ENCODE measurements at places on chromosomes 3 and 15.

- no peak for DNase-seq
These were observed 346.1 kb downstream of the CHST2 start for GRCh38 chr3:143465666-143466065.

GRCh38 chr3:150238048-150238802 is 169.9 kb upstream of the TSC22D2 start:
- no peak for DNase-seq

- no peak for DNase-seq
These were observed 35.1 kb downstream of the UMPS start for GRCh38 chr3:124765197-124765840.

- DNase-seq: no peak
These were observed 72.1 kb downstream of the OCA2 start for GRCh38 chr15:28026764-28027713.

DNA sequence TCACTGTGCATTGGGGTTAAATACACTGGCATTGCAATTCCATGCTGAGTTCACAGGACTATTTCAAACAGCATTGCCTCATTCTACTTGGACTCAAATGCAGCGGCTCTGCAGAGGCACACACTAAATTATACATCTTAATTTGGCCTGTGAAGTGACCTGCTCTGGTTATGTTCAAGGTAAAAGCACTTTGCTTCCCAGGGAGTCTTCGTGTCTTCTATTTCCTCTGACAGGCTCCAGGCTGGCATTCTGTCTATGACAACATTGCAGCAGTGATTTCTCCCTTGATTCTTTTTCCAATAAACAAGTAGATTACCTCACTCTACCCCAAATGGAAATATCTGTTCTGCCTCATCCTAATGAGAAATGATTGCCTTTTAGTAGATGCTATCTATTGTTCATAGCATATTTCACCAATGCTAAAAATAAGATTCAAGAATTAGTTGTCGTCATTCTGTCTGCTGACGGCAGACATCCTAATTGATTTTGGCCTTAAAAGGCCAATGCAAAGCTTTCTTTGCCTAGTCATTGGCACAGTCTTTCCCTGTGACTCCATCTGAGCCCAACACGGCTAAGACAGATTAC is 33.8 kb downstream of the FMN1 start:
- DNase-seq: no peak

- no peak for DNase-seq
These were observed 69.8 kb downstream of the ABTB1 start for GRCh38 chr3:127742580-127742979.

GRCh38 chr3:63947594-63947993 is 35.4 kb upstream of the SCAANT1 start:
- DNase-seq: no peak

GRCh38 chr3:151351648-151352047 is 22.3 kb upstream of the P2RY13 start:
- DNase-seq: no peak

- no peak for DNase-seq
These were observed 114.3 kb downstream of the NEK10 start for GRCh38 chr3:27254896-27255295.

DNA sequence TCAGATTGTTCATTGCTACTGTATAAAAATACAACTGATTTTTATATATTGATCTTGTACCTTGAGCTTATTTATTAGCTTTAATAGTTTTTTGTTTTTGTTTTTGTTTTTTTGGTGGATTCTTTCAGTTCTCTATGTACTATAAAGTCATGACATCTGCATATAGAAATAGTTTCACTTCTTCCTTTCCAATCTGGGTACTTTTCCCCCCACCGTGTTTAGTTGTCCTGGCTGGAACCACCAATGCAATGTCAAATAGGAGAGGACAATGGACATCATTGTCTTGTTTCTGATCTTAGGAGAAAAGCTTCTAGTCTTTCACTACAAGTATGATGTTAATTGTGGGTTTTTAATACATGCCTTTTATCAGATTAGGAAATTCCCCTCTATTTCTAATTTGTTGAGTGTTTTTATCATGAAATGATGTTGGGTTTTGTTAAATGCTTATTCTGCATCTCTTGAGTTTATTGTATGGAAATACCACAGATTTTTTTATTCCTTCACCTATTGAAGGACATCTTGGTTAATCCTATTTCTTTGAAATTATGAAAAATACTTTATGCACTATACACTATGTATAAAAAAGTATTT is 2.8 kb upstream of the XCR1 start:
- no peak for DNase-seq

GRCh38 chr3:110070161-110070916 is 733.0 kb upstream of the DPPA4 start:
- DNase-seq: no peak

GRCh38 chr15:37056177-37057121 is 43.9 kb downstream of the MEIS2 start:
- no peak for DNase-seq

DNA sequence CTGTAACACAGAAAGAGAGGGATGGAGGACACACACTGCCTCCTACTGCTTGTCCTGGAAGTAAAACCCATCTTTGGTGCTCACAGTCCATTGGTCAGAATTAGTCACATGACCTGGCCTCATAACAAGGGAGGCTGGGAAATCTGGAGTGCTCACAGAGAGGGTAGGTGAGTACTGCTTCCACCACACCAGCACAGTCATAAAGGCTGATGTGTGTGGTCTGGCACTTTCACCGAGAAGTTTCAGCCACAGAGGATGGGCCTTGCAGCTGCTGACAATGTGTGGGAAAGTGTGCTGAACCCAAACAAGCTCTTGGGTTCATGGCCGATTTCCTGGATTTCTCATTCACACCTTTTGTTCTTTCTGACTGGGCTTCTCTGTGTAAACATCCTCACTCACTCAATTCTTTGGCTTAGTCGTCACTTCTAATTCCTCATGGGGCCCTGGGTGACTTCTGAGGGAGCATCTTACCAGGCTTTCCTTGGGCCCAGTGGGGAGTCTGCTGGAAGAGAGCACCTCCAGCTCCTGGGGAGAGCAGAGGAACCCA is 100.7 kb downstream of the ASB7 start:
- peak; percentile 61 for DNase-seq

DNA sequence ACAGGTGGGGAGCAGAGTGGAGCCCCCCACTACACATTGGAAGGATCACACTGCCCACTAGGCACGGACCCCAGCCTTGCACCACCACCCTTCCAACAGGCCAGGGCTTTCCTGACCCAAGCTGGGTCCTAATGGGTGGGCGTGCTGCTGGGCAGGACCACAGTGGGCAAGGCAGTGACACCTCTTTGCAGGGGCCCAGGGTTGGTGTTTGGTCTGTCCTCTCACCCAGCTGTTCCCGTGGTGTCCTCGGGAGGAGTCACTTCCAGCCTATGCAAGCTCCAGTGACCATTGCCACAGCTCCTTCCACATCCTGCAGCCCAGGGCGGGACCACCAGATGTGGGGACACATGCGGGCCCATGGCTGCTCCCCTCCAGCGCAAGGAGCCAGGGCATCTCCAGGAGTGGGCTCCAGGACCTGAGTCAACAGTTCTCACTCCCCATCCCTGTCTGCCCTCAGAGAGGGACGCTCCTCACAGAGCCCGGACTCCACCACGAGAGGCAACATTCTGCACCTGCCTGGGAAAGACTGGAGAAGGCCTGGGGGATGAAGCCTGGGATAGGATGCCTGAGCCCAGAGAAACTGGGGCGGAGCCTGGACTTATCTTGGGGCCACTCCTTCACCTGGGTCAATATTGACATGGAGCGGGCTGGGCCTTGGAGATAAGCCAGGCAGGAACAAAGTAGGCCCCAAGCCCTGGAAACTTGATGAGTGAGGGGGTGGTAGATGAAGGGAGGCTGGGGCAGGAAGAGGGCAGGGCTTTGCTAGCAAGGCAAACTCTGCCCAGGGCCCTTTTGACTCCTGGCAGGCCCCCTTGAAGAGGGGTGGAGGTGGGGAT is 3.9 kb upstream of the VILL start:
- DNase-seq: no peak

GRCh38 chr3:105152987-105153386 is 213.7 kb upstream of the ALCAM start:
- DNase-seq: no peak

- no peak for DNase-seq
These were observed 66.9 kb downstream of the CCNL1 start for GRCh38 chr3:157093096-157093495.

DNA sequence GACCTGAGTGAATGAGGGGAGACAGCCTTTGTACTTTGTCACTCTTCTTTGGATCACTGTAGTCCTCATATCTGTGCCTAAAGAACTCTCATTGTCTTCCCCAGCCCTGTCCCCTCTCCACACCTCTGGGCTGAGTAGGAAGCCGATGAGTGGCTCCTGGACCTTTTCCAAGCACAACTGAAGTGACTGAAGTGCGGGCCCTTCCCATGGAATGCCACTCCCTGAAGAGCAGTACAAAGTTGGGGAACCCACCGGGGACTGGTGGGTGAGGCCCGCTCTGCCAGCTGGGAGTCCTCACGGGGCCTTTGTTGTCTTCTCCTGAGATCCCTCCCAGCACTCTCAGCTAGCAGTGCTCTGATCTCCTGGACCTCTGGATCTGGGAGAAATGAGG is 90.1 kb downstream of the AAGAB start:
- no peak for DNase-seq

- peak; percentile 81 for DNase-seq
These were observed 2.5 kb upstream of the RFX7 start for GRCh38 chr15:56245871-56246814.

DNA sequence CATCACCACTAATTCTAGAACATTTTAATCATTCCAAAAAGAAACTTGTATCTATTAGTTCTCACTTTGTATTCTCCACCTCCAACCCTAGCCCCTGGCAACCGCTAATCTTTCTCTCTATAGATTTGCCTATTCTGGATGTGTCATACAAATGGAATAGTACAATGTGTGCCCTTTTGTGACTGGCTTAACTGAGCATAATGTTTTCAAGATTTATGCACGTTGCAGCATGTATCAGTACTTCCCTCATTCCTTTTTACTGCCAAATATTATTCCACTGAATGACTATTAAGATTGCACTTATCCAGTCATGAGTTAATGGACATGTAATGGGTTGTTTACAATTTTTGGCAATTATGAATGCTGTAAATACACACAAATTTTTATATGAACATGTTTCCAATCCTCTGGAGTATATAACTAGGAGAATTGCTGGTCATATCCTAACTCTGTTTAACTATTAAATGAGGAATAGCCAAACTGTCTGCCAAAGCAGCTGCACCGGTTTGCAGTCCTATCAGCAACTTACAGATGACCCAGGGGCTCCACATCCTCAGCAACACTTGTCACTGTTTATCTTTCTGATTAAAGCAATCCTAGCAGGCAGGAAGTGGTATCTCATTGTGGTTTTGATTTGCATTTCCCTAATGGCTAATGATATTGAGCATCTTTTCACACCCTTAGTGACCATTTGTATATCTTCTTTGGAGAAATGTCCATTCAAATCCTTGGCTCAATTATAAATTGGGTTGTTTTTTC is 42.9 kb downstream of the DCUN1D1 start:
- no peak for DNase-seq

DNA sequence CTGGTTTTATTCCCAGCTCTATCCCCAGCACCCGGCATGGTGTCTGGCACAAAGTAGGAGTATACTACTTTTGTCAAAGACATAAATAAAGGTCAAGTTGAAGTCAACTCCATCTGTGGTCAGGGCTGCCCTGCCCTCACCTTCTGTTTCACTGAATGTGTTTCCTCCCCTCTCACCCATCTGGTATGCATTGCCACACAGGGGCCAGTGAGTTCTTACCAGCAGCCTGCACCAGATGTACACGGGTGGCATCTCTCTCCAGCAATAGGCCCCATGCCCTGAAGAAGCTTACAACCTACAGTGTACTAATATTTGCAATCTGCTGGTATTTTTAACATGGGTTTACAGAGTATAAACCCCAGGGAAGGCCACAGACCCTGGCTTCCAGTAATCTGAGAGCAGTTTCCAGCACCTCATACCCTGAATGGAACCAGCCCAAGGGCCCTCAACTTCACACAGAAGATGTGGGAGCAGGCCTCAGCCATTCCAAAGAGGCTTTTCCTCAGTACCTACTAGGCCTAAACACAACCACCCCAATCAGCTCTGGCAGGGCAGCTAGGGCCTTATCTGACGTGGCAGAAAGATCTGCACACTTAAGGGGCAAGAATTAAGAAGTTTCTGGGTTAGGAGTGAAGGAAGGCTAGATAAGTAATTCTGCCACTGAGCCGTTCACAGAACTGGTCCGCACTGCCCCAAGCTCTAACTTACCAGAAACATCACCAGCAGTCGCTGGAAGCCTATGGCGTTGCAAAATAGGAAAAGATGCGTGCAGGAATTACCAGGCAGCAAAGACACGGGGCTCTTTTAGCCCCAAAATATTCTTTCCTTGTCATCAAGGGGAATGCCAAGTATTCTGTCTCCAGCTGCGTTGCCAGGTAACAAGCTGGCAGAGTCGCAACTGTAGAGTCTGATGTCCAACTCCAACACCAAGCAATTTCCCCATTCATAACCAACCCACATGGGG is 2.1 kb downstream of the IDH2 start:
- DNase-seq: peak; percentile 57

DNA sequence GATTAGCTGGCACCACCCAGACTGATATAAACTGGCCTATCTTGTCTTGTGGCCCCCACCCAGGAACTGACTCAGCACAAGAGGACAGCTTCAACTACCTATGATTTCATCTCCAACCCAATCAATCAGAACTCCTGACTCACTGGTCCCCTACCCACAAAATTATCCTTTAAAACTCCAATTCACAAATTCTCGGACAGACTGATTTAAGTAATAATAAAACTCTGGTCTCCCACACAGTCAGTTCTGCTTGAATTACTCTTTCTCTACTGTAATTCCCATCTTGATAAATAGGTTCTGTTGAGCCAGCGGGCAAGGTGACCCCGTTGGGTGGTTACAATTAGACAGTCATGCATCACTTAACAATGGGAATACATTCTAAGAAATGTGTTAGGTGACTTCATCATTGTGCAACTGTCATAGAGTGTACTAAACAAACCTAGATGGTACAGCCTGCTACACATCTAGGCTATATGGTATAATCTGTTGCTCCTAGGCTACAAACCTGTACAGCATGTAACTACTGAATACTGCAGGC is 48.1 kb upstream of the MAP4 start:
- DNase-seq: no peak

DNA sequence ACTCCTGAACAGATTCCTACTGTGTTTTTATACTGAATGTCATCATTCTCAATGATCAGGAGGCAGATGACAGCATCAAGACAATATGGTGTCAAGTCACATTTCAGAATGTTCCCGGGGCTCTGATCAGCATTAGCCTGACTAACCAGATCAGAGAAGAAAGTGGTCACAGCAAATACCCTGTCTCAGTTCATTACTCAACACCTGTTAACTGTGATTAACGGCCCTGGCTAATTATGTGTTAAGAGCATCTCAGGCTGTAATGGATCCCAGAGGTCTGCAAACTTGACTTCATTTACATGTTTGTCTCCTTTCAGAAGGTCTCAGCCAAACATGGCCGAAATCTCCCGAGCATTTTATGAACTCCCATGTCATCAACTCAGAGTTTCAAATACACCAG is 833.7 kb downstream of the FHIT start:
- no peak for DNase-seq

DNA sequence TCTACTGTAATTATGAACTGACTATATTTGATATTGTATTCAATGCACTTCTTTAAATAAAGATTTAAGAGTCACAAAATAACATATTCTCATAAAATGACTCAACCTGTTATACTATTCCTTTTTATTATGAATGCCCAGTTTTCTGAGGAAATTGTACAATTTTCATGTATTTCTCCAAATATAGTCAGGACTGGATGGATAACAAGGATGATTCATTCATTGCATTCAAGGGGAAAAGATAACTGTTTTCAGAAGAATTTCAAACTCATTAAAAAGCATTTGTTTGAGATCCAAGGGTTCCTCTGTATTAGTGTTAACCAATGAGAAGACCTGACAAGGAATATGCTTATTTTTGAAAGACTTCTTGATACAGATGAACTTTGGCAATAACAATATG is 163.7 kb downstream of the MEIS2 start:
- no peak for DNase-seq

Data from NK-92 treated with Interleukin-12 subunit alpha and Interleukin-12 subunit beta, amount 100 ng/mL, for 24 hours (cell line).